ENCODE measurements at places on chromosomes 3 and 15. TPM values are rescaled to one million over a fixed set of nuclear protein-coding genes. Genes with fewer than 3 reads are reported as not detected.

NPAP1 gene
- not detected for total RNA-seq

SV2B gene
- total RNA-seq = 0.10 TPM

SAMD7 gene
- not detected for total RNA-seq

NSMCE3 gene
- total RNA-seq = 32.0 TPM

GHSR gene
- not detected for total RNA-seq

NR2E3 gene
- not detected for total RNA-seq

SPSB4 gene
- not detected for total RNA-seq

SRGAP3 gene
- total RNA-seq = 1.8 TPM

CLDN18 gene
- not detected for total RNA-seq

HIGD2B gene
- not detected for total RNA-seq

RASL12 gene
- total RNA-seq = not detected

DGKG gene
- total RNA-seq = 2.6 TPM

CNTN3 gene
- not detected for total RNA-seq

ZNF660 gene
- not detected for total RNA-seq

SCG5 gene
- 0.80 TPM for total RNA-seq

RAB11A gene
- total RNA-seq = 102 TPM

MGLL gene
- 3.3 TPM for total RNA-seq

GOLGA6L7 gene
- total RNA-seq = not detected

ACKR2 gene
- 0.10 TPM for total RNA-seq

MTHFS gene
- 17.1 TPM for total RNA-seq

MORC1 gene
- not detected for total RNA-seq

DET1 gene
- 1.9 TPM for total RNA-seq

SEMA3B gene
- 1.8 TPM for total RNA-seq

CYP19A1 gene
- total RNA-seq = 0.70 TPM

SLC15A2 gene
- total RNA-seq = 0.44 TPM

CDHR4 gene
- 0.37 TPM for total RNA-seq

INSYN1 gene
- not detected for total RNA-seq

CIDEC gene
- total RNA-seq = not detected

ACOX2 gene
- total RNA-seq = not detected

TMIE gene
- 1.3 TPM for total RNA-seq

BNC1 gene
- total RNA-seq = not detected

CADM2 gene
- total RNA-seq = 1.2 TPM

AGBL1 gene
- total RNA-seq = not detected

CPA3 gene
- not detected for total RNA-seq

WDR5B gene
- 5.1 TPM for total RNA-seq

AADACL2 gene
- total RNA-seq = not detected

VEPH1 gene
- 3.9 TPM for total RNA-seq

PIF1 gene
- 0.44 TPM for total RNA-seq

CD96 gene
- total RNA-seq = 201 TPM

IGSF11 gene
- not detected for total RNA-seq

DAPK2 gene
- 2.7 TPM for total RNA-seq

KLHL6 gene
- total RNA-seq = 29.3 TPM

Data from T-helper 17 cell (primary cell).